Activated CD4-positive, CD25-positive, alpha-beta regulatory T cell (primary cell): ENCODE measurements at places on chromosomes 7 and 10.

GRCh38 chr7:4013793-4014192 lies 668.3 kb upstream of the FOXK1 start:
- no peak for DNase-seq

DNA sequence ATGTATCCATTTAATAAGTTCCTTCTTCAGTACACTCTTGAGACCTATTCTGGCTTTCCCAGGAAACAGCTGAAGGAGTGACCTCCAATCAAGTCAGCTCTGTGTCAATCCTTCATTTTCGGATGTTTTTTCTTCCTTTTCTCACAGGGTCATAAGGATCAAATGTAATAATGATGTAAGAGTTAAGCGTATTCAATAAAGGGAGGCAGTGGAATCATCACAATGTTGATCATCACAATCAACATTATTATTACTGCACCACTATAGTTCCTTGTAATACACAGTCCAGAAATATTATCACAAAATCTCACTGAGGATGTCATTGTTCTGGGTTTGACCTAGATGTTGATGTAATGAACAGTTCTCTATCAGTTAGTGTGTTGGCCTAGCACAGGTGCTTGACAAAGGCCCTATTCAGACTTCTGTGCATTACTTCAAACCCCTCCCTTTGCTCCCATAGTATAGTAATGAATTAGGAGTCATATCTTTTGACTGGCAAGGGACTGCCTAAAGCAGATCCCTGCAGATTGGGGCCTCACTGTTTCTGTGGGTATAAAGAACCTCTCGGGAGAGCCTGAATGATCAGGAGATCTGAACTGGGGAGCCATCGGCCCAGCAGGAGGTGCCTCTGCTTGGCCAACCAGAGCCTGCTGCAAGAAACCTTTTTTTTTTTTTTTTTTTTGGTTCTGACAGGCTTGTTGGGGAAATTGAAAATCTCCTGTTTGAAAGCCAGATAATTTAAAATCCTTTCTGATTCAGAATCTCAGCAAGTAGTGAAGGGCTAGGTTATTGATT lies 100.6 kb downstream of the KAT6B start:
- DNase-seq: no peak

DNA sequence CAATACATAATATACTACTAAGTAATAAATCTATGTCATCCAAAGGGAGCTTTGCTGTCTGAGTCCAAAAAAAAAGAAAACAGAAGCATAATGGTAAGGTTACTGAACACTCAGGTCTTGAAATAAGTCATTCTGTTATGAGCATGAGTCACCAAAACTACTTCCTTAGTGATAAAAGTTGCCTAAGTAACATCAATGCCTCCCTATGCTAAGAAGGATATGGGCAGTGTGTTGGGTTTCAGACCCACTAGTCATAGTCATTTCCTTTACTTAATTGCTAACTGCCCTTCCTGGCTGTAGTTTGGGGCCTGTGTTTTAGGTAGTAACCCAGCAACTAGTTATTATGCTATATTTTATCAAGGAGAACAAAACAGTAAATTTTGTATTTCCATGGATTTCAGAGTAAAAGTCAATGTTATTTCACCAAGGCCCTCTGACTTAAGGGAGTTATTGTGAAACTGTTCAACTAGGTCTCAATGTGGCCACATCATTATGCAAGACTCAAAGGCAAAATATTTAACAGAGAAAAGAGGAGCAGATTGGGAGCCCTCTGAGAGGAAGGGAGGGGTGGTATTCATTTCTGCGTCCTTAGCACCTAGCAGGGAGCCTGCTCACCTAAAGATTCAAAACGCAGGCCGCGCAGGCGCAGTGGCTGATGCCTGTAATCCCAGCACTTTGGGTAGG lies 11.7 kb upstream of the VIM start:
- no peak for DNase-seq

DNA sequence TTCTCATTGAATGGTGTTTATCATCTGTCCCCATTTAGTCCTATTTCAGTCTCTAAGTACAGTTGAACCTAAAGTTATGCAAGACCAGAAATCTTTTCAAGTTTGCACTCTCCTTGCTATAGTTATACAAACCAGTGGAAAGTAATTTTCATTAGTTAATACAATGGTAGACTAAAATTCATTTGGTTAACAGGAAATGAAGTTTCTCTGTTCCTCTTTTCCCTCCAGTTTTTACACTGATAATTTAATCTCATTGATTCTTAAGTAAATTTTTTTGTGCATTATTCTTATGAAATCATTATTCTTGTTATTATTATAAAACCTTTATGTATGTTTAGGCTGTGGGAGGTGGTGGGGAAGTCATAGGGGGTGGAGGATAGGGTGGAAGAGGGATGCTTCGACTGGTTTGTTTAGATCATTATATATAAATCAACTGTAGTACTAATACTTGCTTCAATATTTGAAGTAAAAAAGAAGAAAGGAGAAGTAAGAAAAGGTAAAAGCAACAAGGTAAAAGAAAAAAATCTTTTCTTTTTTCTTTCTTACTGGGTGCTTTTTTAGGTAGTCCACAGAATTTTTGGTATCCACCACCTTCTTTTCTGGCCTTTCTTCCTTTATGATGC lies 104.1 kb downstream of the GPR85 start:
- DNase-seq: no peak

DNA sequence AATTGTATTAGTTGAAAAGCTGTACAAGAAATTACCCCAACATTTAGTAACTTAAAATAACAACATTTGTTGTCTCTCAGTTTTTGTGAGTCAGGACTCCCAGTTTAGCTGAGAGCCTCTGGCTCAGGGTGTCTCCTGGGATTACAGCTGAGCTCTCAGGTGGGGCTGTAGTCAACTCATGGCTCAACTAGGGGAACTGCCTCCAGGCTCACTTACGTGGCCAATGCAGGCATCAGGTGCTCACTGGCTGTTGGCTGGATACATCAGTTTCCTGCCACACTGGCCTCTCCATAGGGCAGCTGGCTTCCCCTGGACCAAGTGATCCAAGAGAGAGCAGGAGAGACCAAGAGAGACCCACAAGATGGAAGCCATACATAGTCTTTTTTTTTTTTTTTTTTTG lies 17.5 kb downstream of the CCNY start:
- no peak for DNase-seq

- no peak for DNase-seq
Measured at GRCh38 chr10:107814865-107815487, 650.5 kb upstream of the SORCS1 start.

DNA sequence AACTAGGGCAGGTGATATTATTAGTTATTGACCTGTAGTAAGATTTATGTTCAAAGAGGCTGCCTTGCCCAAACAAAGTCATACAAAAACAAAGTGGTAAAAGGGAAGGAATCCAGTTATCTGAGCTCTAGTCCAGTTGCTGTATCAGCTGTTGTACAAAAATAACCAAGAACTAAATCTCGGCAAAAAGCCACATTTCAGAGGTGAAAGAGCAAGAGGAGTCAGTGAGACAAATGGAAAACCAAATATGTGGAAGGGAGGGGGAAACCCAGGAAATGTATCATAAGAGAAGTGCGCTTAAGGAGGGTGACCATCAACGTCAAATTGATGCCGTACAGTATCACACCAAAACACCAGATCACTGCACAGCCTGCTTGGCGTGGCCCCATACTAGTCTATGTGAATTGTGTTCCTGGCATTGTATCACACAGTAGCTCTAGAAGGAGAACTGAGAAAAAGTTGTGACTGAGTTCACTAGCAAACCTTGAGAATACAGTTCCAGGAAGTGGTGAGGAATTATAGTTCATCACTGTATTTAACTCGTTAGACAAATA lies 6.4 kb downstream of the AGBL3 start:
- no peak for DNase-seq

- no peak for DNase-seq
Measured at GRCh38 chr10:90031776-90032175, 330.4 kb downstream of the KIF20B start.

DNA sequence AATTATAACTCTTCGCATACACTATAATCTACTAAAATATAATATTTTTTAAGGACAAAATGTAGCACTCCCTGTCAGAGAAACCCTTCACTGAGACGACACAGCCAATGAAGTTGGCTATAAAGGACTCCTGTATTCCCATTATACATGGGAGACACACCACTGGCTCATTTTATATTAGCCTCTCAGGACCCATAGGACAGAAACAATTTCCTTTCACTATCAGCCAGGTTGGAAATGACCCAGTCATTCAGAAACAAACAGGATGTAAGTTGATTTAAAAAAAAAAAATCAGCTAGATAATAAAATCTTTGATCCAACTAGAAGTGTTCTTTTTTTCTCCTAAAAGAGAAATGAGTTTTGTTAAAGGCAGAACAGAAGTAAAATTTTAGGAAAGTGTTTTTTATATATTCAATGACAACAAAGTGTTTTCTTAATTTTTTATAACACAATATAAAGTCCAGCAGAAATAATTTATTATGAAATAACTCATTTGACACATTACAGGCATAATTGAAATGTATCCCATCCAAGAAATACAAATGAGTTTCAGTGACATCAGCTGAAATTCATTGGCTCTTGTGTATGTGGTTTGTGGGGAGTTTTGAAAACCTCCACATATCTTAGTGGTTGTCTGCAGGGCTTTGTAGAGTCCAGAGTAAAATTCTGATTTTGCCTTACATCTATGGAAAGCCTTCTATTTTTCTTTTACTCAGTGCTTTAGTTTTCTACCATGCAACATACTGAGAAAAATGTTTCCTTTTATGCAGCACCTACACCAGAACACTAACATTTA lies 64.1 kb downstream of the CTTNBP2 start:
- DNase-seq: no peak

DNA sequence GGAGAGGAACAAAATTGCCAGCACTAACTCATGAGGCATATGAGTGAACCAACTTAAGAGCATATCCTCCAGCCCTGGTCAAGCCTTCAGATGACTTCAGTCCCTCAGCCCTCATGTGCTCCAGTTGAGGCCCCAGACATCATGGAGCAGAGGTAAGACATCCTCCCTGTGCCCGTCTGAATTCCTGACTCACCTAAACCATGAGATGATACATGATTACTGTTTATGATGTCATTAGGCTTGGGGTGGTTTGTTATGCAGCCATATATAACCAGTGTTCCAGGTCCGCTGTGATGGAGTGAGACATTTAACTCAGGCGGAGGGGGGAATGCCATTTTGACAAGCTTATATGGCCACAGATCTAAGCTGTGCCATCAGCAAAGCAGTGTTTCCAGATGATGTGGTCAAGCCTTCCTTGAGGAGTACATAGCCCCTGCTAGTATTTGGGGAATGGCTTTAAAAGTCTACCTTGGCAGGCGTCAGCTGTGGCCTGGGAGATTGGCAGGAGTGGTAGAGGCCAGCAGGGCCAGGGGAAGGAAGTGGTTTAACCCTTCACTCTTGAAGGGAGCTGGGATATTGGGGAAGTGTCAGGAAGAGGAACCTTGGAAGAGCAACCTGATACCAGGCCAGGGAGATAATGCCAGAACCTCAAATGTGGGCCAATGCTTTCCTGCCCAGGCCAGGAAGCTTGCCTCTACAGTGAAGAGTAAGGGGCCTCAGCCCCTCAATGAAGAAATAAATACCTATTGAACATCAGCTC lies 343.0 kb upstream of the PODXL start:
- DNase-seq: no peak

GRCh38 chr10:124732931-124733570 lies 11.1 kb downstream of the FAM53B start:
- peak; percentile 19 for DNase-seq
